ENCODE measurements at places on chromosomes 1 and 21.

DNA sequence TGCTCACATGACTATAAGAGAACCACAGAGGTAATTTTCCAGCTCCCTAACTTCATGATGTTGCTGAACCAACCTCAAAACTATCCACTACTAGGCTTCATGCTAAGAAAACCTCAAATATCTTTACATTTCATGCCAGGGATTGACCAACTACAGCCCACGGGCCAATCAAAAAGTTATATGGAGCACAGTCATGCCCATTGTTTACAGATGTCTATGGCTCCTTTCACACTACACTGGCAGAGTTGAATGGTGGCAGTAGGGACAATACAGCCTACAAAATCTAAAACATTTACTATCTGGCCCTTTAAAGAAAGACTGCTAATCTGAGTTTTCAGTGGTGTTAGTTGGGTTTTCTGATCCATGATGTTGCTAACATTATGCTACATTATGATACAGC is 154.8 kb downstream of the TM2D1 start:
- no peak for DNase-seq

- DNase-seq: no peak
Observed at GRCh38 chr21:35349376-35350080, 300.4 kb upstream of the RUNX1 start.

- no peak for DNase-seq
Observed at GRCh38 chr1:150557813-150558212, 8.6 kb downstream of the ADAMTSL4 start.

GRCh38 chr1:248851390-248851789 is 7.5 kb downstream of the ZNF692 start:
- DNase-seq: no peak

GRCh38 chr1:207049514-207049913 is 1.5 kb downstream of the YOD1 start:
- DNase-seq: no peak

DNA sequence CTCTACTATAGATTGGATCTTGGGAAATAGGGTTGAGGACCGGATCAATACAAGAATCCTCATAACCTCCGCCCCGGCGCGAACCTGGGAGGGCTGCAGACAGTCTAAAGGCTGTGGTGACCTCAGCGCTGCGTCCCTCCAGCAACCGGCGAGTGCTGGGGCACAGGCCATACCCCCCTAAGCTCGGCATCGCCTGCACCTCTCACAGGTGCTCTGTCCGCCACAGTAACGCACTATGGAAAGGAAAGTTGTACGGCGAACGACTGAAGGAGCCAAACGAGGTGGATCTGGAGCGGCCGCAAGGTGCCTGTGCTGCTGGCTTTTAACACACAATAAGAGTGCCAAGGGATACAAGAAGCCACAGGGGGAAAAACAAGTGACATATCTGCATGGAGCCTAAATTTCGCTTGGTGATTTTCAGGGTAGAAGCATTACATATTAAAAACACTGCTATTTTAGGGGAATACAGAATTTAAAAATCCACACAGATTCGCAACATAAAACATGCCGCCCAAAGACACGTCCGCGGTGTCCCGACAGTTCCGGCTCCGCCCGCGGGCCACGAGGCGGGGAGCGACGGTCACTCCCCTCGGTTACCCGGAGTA is 1.4 kb upstream of the RBM15 start:
- DNase-seq: peak; percentile 13

DNA sequence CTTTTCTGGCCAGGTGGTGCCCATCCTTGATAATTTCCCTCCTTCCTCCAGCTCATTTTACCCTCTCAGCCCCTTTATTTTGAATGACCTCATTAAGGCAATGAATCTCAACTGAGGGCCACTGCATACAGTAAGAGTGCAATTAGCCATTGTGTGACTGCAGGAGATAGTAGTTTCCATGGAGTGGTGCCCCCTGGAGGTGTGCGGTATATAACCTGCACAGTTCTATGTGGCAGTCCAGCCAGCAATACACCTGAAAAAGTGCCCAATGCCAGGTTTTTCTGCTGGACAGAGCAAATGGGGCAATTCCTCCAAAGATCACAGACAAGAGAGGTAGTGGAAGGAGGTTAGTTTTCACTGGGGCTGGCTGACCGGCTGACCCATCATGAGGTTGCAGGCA is 25.9 kb upstream of the LRRC38 start:
- no peak for DNase-seq

DNA sequence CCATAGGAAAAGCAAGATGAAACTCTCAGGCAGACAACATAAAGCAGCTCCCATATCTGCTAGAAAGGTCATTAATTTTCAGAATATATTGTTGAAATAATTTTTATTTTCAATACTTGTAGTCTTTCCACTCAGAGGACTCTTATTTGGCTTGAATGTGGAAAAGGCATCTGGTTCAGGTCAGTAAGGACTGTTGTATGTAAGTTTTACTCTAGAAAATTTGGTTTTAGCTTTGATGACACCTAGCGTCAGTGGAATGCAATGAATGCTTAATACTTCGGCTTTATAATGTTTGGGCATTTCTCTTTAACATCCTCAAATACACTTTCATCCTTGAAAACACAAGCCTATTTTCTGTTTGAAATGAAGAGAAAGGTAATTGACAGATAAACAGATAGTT is 63.3 kb downstream of the LRRC40 start:
- no peak for DNase-seq
